Muscle of leg (tissue), 16 donors: ENCODE measurements at places on chromosomes 11 and 22. TPM values are rescaled to one million over a fixed set of nuclear protein-coding genes. Genes with fewer than 3 reads are reported as not detected.

RAB30 gene
- 15.0 TPM for total RNA-seq

C11orf86 gene
- not detected for total RNA-seq

CASP5 gene
- total RNA-seq, result 0.09 TPM

KCNJ1 gene
- 0.18 TPM for total RNA-seq

SAA4 gene
- not detected for total RNA-seq

CELF1 gene
- 58.0 TPM for total RNA-seq

OR51I1 gene
- total RNA-seq, result not detected

SCN3B gene
- total RNA-seq, result 12.8 TPM
